ENCODE measurements at places on chromosomes 2 and 18.

DNA sequence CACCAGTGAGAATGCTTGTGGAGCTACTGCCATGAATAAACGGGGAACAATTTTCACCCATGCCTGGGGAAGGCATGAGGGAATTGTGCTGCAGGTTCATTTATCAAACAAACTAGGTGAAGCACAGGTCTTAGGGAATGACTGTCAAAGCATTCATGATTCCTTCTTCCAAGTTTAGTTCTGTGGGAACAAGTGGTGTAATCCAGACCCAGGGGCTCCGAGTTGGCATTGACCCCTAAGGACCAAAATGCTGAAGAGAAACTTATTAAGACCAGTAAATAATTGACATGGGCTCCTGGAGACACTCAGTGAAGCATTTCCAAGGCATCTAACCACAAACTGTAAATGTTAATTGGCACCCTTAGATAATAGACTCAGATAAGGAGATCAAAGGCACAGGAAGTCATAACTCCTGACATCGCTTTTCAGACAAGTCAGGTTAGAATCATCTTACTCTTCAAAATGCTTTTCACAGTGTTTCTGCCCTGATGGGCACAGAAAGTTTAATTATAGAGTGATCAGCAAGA, 96.9 kb downstream of the SPP2 start:
- no peak for DNase-seq

- DNase-seq: no peak
These were observed 19.2 kb downstream of the CMPK2 start for GRCh38 chr2:6846540-6846939.

DNA sequence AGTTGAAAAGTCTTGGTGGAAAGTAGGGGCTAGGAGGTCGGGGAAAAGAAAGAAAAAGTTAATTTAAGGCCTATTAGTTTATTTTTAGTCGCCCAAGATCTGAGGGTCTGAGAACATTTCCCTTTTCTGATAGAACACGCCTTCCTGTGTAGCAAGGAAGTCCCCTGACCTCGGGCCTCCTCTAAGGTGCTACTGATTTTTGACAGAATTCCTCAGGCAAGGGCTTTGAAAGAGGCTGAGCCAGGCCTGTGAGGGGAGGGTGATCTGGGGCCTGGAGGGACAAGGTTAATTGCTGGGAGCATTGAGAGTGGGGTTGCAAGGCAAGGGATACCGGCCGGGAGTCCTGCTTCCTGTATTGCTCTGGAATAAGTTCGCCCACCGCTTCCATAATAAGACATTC, 131.4 kb upstream of the MYCN start:
- DNase-seq: peak; percentile 55

DNA sequence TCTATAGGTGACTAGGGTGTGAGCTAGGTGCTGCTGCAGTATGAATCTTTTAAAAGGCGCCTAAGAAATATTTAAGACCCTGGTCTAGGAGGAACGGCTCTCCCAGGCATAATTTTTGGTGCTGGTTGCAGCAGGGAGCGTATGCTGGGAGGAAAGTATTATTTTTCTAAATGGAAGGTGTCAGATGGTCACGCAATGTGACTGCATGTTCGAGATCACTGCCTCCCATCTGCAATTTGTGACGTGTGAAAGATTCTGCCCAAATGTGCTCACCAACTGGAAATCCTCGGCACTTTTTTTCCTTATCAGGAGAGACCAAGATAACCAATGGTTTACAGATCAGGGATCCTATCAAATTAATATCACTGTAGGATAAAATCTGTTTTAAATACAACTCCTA, 95.6 kb upstream of the KLHL14 start:
- DNase-seq: no peak

- DNase-seq: peak; percentile 31
These were observed 169.2 kb upstream of the NCKAP5 start for GRCh38 chr2:133737242-133737993.

- no peak for DNase-seq
These were observed 463.2 kb downstream of the THSD7B start for GRCh38 chr2:137228566-137228965.

DNA sequence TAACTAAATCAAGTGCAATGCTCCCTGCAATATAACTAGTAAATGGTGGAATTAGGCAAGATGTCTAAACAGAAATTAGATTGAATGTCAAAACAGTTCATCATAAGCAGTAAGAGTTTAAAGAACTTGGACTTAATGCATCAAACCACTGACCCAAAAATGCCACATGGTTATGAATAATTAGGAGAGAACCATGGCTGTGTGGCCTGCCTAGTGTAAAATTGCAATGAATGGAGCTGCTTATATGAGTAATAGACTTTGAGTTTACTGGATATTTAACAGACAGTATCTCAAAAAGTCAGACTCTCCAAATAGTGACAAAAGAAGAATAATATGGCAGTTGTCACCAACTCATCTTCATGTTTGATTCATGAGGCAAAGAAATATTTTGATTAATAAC, 101.6 kb upstream of the COL5A2 start:
- DNase-seq: peak; percentile 89

- DNase-seq: no peak
These were observed 152.3 kb downstream of the MAIP1 start for GRCh38 chr2:200107514-200108217.

DNA sequence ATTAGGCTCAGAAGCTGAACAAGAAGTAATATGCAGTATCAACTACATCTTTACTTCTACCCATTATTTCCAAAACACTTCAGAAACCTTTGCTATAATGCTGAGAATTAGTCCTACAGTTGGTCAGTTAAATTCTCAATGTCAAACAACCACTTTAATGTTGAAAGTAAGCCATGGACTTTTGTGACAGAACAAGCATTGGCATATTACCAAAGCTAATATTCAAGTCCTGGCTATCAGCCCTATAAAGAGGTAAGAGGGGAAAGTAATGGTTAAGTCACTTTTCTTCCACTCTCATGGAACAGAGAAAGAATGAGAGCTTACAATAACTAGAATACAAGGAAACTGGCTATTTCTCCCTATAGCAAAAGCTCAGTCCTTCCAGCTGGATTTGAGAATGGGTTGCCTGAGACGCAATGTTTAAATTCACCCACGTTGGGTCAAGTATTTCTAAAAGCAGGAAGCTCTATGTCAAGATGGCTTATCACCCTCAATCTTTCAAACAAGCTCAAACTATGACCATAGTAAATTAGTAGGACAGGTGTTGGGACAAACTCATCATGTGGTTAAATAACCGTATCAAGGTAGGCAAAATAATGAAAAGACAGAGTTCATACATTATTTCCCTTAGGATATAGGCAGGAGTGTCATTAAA, 31.4 kb upstream of the MFSD6 start:
- peak; percentile 40 for DNase-seq

GRCh38 chr18:25786758-25787157, 303.7 kb downstream of the SS18 start:
- no peak for DNase-seq

- DNase-seq: no peak
These were observed 38.0 kb downstream of the PPP3R1 start for GRCh38 chr2:68214381-68214780.

GRCh38 chr18:79664525-79665125, 15.0 kb upstream of the CTDP1 start:
- DNase-seq: no peak

DNA sequence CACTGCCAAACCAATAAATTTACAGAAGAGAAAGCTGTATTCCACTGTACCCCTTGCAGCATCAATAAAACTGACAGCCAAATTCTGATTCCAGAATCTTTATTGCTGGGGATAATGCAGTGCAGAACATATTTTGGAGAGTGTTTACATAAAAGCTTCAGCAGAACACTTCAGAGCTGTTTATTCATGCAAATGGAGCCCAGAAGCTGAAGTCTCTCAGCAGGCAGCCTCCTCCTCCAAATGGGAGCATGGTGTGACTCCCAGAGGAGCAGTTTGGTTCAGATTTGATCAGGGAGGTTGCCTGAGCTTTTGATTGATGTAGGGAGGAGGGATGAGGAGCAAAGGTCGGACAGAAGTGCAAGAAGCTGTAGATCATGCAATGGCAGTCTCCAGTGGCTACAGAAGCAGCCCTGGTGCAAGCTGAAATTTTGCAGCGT, 22.4 kb downstream of the LHCGR start:
- no peak for DNase-seq

DNA sequence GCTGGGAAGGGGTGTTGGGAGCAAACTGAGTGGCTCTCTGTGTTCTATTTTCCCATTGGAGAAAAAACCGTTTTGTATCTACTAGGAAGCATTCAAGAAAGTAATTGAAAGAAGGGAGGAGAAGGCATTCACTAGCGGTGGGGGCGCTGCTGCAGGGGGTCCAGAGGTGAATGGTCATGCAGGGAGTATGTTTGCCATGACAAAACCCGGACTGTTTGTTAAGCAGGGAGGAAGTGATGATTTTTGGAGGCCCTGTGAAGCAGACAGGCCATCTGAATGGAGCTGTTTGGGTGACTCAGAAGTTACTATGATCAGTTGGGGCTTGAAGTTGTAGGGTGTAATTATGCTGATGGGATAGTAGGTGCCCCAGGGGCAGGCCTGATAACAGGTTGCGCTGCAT, 7.0 kb downstream of the TAF4B start:
- no peak for DNase-seq

DNA sequence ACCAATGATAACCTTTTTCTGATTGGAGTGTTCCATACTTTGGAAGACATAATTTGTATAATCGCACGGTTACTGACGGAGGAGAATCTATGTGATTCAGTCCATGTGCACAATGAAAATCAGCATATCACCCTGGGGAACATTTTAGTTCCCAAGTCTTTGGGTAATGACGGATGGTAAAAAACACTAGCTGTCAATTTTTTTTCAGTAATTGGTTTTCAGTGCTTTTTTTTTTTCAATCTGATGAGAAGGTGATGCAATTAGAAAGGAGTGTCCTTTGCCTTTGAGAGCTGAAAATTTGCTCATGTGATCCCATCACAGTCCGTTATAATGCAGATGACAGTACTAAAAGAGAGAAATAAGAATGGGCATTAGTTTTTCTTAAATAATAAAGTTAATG, 51.9 kb upstream of the THOC1 start:
- no peak for DNase-seq

DNA sequence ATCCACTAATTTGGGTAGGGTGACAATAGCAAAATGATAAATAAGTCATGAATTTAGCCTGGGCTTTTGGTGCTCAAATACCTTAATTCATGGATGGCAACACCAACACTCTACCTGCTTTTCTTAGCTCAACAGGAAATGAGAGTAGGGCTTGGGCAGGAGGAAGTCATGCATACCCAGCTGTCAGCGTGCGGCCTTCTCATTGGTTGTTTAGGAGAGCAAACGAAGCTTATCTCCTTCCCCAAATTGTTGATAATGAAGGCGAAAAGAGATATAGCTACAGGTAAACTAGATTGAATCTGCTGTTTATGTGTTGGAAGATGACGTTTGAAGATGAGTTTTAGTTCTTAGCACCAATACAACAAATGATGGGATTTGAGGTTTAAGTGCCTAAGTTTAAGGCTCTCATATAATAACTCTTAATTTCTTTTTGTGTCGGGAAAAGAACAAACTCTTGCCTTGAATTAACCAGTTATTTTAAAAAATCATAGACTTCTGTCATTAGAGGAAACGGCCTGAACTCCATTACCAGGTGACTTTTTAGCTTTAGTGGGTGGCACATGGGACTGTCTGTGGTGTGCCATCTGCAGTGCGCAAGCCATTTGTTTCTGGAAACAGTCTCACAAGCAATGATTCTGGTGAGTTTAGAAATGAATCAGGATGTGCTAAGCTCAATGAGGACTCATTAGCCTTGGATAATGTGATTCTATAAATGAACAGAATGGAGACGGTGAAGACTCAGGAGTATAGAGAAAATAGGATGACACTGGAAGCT, 19.8 kb downstream of the MAP4K4 start:
- DNase-seq: no peak

DNA sequence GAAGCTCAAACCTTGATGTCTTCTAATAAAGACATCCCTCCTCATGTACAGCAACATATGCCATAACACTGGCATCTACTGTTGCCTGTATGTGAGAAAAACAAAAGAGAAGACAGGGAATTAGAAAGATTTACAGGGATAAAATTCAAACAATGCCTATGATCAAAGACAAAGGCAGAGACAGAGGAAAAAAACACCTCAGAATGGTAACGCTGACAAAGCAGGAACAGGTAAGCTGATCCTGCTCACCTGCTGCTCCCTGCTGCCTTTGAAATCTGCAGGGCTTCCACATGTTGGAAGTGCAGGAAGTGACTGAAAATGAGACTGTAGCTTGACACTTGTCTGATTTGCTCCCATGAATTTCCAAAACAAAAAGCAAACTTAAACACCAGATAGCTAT, 90.2 kb upstream of the DNAJC10 start:
- no peak for DNase-seq

DNA sequence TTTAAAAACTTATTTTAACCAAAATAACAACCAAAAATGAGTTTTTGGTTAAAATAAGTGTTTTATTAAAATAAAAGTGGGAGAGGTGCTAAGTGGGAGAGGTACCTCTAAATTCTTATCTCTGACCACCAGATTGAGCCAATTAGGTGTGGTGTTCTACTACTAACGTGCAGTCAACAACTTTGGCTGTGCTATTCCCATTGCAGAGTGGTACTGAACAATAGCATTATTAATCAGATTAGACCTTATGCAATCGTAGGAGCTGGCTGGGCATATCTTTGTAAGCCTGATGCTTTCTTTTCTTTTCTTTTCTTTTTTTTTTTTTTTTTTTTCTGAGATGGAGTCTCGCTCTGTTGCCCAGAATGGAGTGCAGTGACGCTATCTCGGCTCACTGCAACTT, 38.9 kb downstream of the RAB27B start:
- DNase-seq: no peak

GRCh38 chr2:46816151-46816845, 99.3 kb downstream of the MCFD2 start:
- DNase-seq: no peak

Data from lung (tissue), 17 donors.